Left colon (tissue), 2 donors: ENCODE measurements at places on chromosomes 2 and 18. TPM values are rescaled to one million over a fixed set of nuclear protein-coding genes. Genes with fewer than 3 reads are reported as not detected.

DNA sequence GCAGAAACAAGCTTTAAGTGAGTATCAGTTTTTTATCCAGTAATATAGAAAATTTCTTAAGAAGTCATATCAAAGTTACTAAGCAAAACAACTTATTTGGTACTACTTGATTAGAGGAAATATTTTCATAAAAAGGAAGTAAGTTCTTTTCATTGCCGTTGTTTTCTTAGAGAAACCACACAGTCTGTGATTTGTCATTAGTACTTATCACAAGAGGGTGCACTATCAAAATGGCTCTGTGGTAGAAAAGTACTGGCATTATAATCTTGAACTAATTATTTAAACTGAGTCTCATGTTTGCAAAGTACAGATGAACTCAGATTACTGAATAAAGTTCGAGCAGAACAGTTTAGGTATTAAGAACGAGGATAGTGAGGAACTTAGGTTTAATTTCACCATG lies 93.4 kb downstream of the IKZF2 start:
- no peak for DNase-seq

GRCh38 chr2:120589771-120590608 lies 145.7 kb upstream of the GLI2 start:
- DNase-seq: no peak

The IKZF2 gene
- total RNA-seq: 8.5 TPM

The TSPYL6 gene
- not detected for total RNA-seq

The MXD1 gene
- 136 TPM for total RNA-seq

The SEPTIN10 gene
- 77.1 TPM for total RNA-seq
